Keratinocyte (primary cell): ENCODE measurements at places on chromosomes 2 and 18. TPM values are rescaled to one million over a fixed set of nuclear protein-coding genes. Genes with fewer than 3 reads are reported as not detected.

GRCh38 chr2:181723731-181724130, 43.4 kb upstream of the NEUROD1 start:
- DNase-seq: no peak

DNA sequence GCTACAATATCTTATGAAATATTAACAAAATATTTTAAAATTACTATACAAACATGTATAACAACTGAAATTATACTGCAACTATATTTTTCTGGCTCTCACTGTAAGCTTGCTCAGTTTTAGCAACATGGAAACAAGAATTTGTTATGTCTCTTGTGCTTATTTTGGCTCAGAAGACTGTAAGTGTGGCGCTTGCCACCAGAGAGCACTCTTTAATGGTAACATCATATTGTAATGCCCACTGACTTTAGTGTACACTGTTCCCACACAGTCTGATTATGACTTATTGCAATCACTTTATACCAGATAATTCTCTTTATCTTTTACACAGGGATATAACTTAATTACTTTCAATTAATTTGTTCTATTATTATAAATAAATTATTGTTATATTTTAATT, 1500.6 kb upstream of the TMEFF2 start:
- DNase-seq: no peak

D2HGDH gene
- polyA plus RNA-seq: 5.4 to 10.8 TPM (median 5.8 TPM) in 3 replicates

IL18RAP gene
- polyA plus RNA-seq: not detected in 3 replicates
